Putamen (tissue), 1 donor: ENCODE measurements at places on chromosomes 1 and 21.

DNA sequence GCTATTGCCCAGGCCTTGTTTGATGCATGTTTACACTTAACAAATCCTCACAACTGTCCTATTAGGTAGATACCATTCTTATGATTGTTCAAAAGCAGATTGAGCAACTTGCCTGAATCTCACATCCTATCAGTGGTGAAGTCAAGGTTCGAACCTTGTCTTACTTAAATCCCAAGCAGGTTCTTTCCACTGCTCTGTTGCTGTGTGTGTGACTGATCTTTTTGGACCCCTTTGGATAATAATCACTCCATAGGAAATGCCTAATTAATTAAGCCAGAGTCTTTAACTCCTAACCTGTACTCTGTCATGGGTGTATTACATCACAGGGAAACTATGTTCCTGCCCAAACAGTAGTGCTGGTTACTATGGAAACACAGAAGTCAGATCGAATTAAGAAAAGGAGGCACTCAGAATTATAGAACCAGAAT, 84.2 kb downstream of the SPATA46 start:
- DNase-seq, result no peak

- no peak for DNase-seq
Observed at GRCh38 chr1:200888349-200888838, 6.3 kb upstream of the INAVA start.

GRCh38 chr1:30853350-30853749, 55.2 kb downstream of the SDC3 start:
- no peak for DNase-seq

DNA sequence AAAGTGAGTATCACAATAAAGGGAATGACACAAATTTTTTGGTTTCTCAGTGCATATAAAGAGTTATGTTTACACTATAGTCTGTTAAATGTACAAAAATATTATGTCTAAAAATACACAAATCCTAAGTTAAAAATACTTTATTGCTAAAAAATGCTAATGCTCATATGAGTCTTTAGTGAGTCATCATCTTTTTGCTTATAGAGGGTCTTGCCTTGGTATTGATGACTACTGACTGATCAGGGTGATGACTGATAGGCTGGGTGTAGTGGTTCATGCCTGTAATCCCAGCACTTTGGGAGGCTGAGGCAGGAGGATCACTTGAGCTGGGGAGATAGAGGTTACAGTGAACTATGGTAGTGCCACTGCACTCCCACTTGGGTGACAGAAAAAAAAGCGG, 12.9 kb upstream of the NUF2 start:
- no peak for DNase-seq

DNA sequence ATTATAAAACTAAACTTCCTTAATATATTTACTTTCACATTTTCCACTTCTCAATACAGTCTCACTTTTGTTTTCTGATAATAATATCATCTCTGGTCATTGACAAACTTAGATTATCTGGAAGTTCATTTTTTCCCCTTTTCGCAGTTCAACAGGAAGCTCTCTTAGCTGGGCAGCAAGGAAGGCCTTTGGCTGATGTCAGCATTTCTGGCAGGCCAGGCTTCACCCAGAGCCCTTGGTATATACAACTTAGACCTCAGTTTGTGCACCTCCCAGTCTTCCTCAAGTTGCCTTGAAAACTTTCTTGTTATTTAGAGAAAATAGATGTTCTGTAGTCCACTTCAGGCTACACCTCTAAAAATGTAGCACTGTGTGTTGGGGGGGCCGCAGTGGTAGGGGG, 1103.6 kb downstream of the AMY1C start:
- DNase-seq, result no peak

DNA sequence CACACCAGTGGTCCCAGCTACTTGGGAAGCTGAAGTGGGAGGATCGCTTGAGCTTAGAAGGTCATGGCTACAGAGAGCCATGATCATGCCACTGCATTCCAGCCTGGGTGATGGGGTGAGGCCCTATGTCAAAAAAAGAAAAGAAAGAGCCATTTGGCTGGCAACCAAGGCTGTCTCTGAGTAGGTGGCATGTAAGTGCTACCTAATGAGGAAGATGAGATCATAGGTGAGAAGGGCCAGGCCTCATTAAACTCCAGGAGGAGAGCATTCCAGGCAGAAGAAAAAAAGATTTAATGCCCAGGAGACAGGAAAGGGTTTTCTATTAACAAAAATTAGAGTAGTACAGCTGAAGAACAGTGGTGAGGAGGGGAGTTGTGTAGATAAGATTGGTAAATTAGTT, 103.4 kb upstream of the ZNF678 start:
- no peak for DNase-seq

- no peak for DNase-seq
Observed at GRCh38 chr1:240314845-240315801, 223.4 kb downstream of the FMN2 start.
